ENCODE measurements at places on chromosomes 1 and 21. TPM values are rescaled to one million over a fixed set of nuclear protein-coding genes. Genes with fewer than 3 reads are reported as not detected.

Gene RIPPLY3
- 0.18 TPM for total RNA-seq

Gene SV2A
- total RNA-seq, result 5.5 TPM

Gene TTC39A
- 36.3 TPM for total RNA-seq

Gene CDK18
- 28.6 TPM for total RNA-seq

Gene CD2
- total RNA-seq, result 7.1 TPM

Gene IGFN1
- total RNA-seq, result 0.16 TPM

Gene CSTB
- total RNA-seq, result 181 TPM

Gene KLF17
- total RNA-seq, result not detected

Gene CR1L
- not detected for total RNA-seq

Gene KCND3
- total RNA-seq, result 6.2 TPM

Gene PTAFR
- total RNA-seq, result 9.9 TPM

Gene ARF1
- total RNA-seq, result 361 TPM

Gene LDLRAD2
- total RNA-seq, result 1.1 TPM

Gene LCE2C
- not detected for total RNA-seq

Gene LIPI
- total RNA-seq, result not detected

Gene AGO3
- total RNA-seq, result 41.8 TPM

Gene DYNLT5
- total RNA-seq, result 3.1 TPM

Gene TMPRSS3
- 1.7 TPM for total RNA-seq

Gene MTMR11
- total RNA-seq, result 14.6 TPM

Gene CD48
- 6.0 TPM for total RNA-seq

Gene LYPLA2
- 68.6 TPM for total RNA-seq

Gene HCN3
- total RNA-seq, result 4.7 TPM

Gene NUF2
- 1.3 TPM for total RNA-seq

Gene RGS5
- 80.9 TPM for total RNA-seq

Gene LDLRAP1
- 14.4 TPM for total RNA-seq

Gene LCE3E
- not detected for total RNA-seq

Gene MEF2D
- 55.3 TPM for total RNA-seq

Gene CA6
- total RNA-seq, result not detected

Gene CTSK
- 26.5 TPM for total RNA-seq

All from ureter (tissue), 1 donor.